SK-N-SH treated with all-trans-retinoic acid at 6 μM for 48 hours (cell line): ENCODE measurements at places on chromosomes 5 and 9.
A peak's percentile ranks its signal among the peaks of the same experiment; 100 is the strongest.

- peak; percentile 89 for ATAC-seq
These were observed 48.7 kb downstream of the KIAA1958 start for GRCh38 chr9:112535301-112535700.

DNA sequence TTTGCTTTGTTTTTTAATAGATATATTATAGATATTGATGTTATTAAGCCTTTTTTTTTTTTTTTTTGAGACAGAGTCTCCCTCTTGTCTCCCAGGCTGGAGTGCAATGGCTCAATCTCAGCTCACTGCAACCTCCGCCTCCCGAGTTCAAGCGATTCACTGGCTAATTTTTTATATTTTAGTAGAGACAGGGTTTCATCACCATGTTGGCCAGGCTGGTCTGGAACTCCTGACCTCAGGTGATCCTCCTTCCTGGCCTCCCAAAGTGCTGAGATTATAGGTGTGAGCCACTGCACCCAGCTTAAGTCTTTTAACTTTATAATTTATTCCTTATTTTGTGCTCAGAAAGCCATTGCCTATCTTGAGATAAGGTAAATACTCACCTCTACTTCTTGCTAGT is 24.2 kb upstream of the RAD23B start:
- ATAC-seq = no peak

DNA sequence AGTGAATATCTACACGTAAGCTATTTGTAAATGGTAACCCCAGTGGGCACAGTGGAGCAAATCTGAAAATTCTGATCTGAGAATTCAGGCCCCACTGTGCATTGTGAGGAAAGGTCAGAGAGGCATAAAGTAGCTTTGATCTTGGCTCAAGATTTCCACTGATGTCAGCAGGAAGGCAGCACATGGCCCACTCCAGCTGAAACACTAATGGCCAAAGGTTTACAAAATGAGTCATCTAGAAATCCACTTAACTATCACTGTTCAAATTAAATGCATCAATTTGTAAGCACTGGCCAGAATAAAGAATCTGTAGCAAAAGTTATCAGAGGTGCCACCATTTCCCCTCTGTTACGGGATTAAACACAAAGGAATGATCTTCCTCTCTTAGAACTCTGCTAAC is 191.6 kb downstream of the C9orf152 start:
- ATAC-seq = peak; percentile 93

- peak; percentile 92 for ATAC-seq
These were observed 27.4 kb downstream of the FAM219A start for GRCh38 chr9:34430843-34431437.

DNA sequence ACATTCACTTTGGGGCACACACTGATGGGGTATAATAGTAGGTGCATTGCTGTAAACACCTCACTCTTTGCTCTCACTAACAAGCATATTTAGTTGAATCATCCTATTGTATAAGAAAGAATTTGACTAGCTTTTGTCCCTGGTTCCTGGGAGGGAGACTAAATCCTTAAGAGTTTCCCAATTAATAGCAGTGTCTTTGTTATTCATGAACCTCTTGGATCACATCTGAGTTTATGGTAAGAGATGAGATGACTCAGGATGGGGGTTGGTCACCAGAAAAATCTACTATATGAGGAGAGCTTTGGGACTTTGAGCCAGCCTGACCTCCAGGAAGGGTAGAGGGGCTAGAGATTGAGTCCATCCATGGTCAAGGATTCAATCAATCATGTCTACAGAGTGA is 56.8 kb downstream of the PUM3 start:
- no peak for ATAC-seq

GRCh38 chr9:72213906-72214305 is 64.7 kb downstream of the GDA start:
- no peak for ATAC-seq
